Activated CD8-positive, alpha-beta T cell treated with anti-CD3 and anti-CD28 coated beads, Interleukin-2, amount 10 ng/mL, durations not matched to agents 7 days and 5 days (primary cell): ENCODE measurements at places on chromosomes 12 and 14. TPM values are rescaled to one million over a fixed set of nuclear protein-coding genes. Genes with fewer than 3 reads are reported as not detected.

DNA sequence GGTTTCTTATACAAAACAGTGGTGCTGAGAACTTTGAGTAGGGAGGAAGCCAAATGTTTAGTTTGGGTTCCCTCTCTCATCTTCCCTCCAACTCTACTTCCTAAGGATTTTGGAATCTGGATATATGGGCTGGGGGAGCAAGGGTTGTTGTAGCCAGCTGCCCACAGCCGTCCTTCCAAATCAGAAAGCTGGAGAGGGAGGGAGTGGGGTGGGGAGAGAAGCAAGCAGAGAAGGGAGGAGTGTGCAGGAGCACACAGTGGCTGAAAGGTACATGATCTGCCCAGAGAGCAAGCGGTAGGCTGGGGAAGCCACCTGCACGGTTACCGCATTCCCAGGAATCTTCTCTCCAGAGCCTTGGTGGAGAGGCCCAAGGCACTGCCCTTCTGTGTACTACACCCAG, 52.7 kb downstream of the IRF2BPL start:
- DNase-seq, result no peak
- H3K27ac ChIP-seq, result no peak overlapping the region
- H3K27me3 ChIP-seq, result no peaks in the 10 kb centered on the region
- no peak overlapping the region for H3K4me3 ChIP-seq

Gene CCDC196
- not detected for total RNA-seq

DNA sequence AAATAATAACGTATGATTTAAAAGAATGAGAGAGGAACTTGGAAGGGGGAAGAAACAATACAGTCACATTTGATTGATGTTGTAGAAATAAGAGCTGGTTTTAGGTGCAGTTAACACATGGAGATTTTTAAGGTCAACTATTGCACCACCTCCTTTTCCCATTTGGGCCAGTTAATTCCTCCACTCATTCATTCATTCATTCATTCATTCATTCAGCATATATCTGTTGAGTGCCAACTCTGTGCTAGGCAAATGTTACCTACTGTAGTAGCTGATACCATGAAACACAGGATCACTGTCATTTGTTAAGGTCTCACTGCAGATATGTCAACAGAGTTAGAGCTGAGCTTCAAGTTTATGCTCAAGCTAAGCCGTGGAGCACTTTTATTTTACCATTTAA, 115.7 kb upstream of the ARID2 start:
- peaks cover 11% of the 10 kb centered on the region for H3K27me3 ChIP-seq
- no peak for DNase-seq
- H3K4me3 ChIP-seq, result no peak overlapping the region
- no peaks in the 10 kb centered on the region for H3K36me3 ChIP-seq
- no peaks in the 10 kb centered on the region for H3K4me1 ChIP-seq
- no peak overlapping the region for H3K27ac ChIP-seq

DNA sequence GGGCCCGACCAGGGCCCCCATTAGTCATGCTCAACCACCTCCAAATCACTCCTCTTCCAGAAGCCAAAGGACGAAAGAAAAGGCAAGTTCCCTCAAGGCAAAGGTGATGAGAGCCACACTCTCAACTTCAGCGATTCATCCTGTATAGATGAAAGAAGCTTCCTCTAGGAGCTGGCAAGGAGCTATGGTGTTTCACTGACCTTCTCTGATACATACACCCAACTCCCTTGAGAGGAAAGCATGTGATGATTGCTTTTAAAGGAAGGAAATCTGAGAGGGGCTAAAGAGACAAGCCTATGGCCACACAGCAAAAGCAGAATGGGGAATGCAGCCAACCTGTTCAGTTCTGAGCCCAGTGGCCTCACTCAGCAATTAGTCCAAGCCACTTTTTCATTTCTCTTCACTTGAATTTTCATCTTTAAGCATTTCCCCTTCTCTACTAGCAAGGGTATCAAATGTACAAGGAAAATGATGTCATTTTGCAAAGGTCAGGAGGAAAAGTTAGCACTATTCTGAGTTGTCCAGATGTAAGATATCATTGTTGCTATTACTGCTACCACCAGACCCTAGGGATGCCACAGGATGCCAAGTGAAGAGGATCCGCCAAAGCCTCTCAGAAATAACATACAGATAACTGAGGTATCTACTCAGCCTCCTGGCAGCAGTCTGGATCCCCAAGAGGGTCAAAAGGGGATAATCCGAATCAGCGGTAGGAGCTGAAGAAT, 82.5 kb downstream of the MAP3K9 start:
- no peak overlapping the region for H3K27ac ChIP-seq
- no peaks in the 10 kb centered on the region for H3K27me3 ChIP-seq
- no peaks in the 10 kb centered on the region for H3K4me1 ChIP-seq
- no peak for DNase-seq
- H3K4me3 ChIP-seq, result no peak overlapping the region

- H3K27ac ChIP-seq, result no peak overlapping the region
- H3K4me3 ChIP-seq, result no peak overlapping the region
- peaks cover 8% of the 10 kb centered on the region for H3K36me3 ChIP-seq
- peaks cover 23% of the 10 kb centered on the region for H3K4me1 ChIP-seq
- no peaks in the 10 kb centered on the region for H3K27me3 ChIP-seq
These were observed 298.9 kb downstream of the ITPR2 start for GRCh38 chr12:26534071-26534470.

DNA sequence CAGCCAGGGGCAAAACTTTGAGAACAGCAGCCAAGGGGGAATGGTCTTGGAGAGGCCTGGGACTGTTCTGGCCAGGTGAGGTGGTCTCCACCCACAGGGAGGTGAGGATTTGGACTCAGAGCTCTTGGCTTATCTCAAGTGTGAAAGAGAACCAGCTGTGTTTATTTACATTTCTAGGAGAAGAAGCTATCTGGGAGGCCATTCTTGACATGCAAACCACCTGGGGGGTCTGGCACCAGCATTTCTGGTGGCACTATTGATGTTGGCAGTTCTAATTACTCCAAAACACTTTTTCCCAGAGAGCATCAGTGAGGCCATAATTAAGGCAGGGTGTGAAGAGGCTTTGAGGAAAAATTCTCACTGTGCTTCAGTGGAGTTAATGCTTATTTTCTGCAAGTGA, 95.1 kb downstream of the CAND1 start:
- no peaks in the 10 kb centered on the region for H3K36me3 ChIP-seq
- no peak overlapping the region for H3K4me3 ChIP-seq
- H3K27me3 ChIP-seq, result no peaks in the 10 kb centered on the region

GRCh38 chr14:90573385-90574105, 176.7 kb downstream of the CALM1 start:
- H3K4me1 ChIP-seq, result no peaks in the 10 kb centered on the region
- H3K4me3 ChIP-seq, result no peak overlapping the region
- no peaks in the 10 kb centered on the region for H3K36me3 ChIP-seq
- no peak for DNase-seq
- H3K27ac ChIP-seq, result no peak overlapping the region

Gene ERC1
- total RNA-seq, result 32.9 TPM

DNA sequence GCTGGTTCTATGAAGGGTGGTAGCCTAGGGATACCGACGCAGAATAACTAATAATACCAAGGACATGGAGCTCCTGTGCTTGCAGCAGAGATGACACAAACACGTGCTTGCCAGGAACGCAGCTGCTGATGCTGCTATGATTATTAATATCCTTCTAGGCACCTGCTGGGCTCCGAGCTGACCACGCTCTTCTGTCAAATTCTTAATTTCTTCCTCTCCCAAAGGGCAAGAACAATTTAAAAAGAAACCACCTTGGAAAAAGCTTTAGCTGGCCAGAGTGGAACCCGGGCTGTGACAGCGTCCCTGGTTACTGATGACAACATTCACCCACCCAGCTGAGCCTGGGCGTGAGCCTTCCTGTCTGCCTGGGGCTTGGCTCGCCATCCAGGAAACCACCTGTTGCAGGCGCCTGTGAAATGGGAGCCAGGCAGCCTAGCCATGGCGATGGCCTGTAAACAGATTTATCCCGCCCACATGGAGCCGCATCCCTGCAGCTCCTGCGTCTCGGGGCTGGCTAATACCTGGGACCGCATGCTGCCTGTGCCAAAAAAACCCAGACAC, 28.8 kb downstream of the CLMN start:
- H3K27me3 ChIP-seq, result peaks cover 13% of the 10 kb centered on the region
- no peaks in the 10 kb centered on the region for H3K36me3 ChIP-seq
- DNase-seq, result no peak
- H3K4me3 ChIP-seq, result no peak overlapping the region
- H3K27ac ChIP-seq, result no peak overlapping the region

Gene FGF6
- total RNA-seq, result not detected

DNA sequence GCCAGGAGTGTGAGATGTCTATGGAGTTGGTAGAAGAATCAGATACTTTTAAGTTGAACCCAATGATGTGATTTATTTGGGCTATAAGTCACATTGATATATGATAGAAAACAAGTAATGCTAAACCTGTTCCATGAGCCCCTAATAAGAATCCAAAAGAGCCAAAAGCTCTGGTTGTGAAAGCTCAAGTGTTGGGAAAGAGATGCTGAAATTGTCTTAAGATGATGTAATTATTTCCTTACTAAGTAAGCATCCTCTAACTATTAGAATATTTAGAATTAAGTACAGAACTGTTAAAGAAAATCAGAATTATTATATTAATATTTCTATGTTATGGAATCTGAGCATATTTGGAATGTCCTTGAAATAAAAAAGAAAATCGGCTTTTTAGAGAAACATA, 17.6 kb upstream of the SLC2A13 start:
- no peaks in the 10 kb centered on the region for H3K36me3 ChIP-seq
- H3K4me3 ChIP-seq, result no peak overlapping the region
- H3K27ac ChIP-seq, result no peak overlapping the region
- DNase-seq, result no peak

GRCh38 chr14:104591506-104592291, 12.1 kb downstream of the C14orf180 start:
- no peak overlapping the region for H3K27ac ChIP-seq
- H3K4me3 ChIP-seq, result no peak overlapping the region
- H3K4me1 ChIP-seq, result no peaks in the 10 kb centered on the region
- H3K36me3 ChIP-seq, result no peaks in the 10 kb centered on the region
- no peaks in the 10 kb centered on the region for H3K27me3 ChIP-seq
